Endothelial cell (in vitro differentiated cells): ENCODE measurements at places on chromosomes 5 and 9. TPM values are rescaled to one million over a fixed set of nuclear protein-coding genes. Genes with fewer than 3 reads are reported as not detected.
A peak's percentile ranks its signal among the peaks of the same experiment; 100 is the strongest.

CBY3 gene
- not detected for total RNA-seq

BRIX1 gene
- 21.2 TPM for total RNA-seq

GFI1B gene
- total RNA-seq: not detected

FST gene
- total RNA-seq: 3.3 TPM

FRMD3 gene
- total RNA-seq: 0.59 TPM

GRCh38 chr5:124285071-124285470, 461.4 kb downstream of the ZNF608 start:
- H3K27me3 ChIP-seq: peaks cover 2% of the 10 kb centered on the region
- H3K4me3 ChIP-seq: no peak overlapping the region
- H3K4me1 ChIP-seq: peaks cover 3% of the 10 kb centered on the region
- DNase-seq: no peak
- no peaks in the 10 kb centered on the region for H3K36me3 ChIP-seq

GRCh38 chr9:71859939-71860338, 51.1 kb downstream of the ABHD17B start:
- H3K27ac ChIP-seq: no peak overlapping the region
- H3K36me3 ChIP-seq: peaks cover 9% of the 10 kb centered on the region
- no peaks in the 10 kb centered on the region for H3K27me3 ChIP-seq
- no peaks in the 10 kb centered on the region for H3K4me1 ChIP-seq
- H3K4me3 ChIP-seq: no peak overlapping the region
- no peak for DNase-seq

DNA sequence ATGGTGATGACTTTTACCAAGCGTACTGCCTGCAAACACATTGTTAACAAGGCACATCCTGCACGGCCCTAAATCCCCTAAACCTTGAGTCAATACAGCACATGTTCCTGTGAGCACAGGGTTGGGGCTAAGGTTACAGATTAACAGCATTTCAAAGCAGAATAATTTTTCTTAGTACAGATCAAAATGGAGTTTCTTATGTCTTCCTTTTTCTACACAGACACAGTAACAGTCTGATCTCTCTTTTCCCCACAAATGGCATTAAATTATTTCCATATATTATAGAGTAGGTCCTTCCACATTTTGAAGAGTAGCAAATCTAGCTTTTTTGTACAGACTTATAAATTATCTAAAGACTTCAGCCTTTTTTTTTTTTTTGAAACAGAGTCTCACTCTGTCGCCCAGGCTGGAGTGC, 1.6 kb upstream of the TMEM141 start:
- peak overlapping the region; percentile 18 for H3K27ac ChIP-seq
- no peak overlapping the region for H3K4me3 ChIP-seq

- no peak for DNase-seq
- H3K27ac ChIP-seq: no peak overlapping the region
- no peaks in the 10 kb centered on the region for H3K4me1 ChIP-seq
- no peak overlapping the region for H3K4me3 ChIP-seq
Measured at GRCh38 chr5:1037123-1037670, 28.6 kb downstream of the NKD2 start.

GRCh38 chr9:12878351-12878978, 103.6 kb downstream of the LURAP1L start:
- DNase-seq: no peak
- no peak overlapping the region for H3K27ac ChIP-seq
- no peaks in the 10 kb centered on the region for H3K36me3 ChIP-seq
- H3K4me3 ChIP-seq: no peak overlapping the region

DNA sequence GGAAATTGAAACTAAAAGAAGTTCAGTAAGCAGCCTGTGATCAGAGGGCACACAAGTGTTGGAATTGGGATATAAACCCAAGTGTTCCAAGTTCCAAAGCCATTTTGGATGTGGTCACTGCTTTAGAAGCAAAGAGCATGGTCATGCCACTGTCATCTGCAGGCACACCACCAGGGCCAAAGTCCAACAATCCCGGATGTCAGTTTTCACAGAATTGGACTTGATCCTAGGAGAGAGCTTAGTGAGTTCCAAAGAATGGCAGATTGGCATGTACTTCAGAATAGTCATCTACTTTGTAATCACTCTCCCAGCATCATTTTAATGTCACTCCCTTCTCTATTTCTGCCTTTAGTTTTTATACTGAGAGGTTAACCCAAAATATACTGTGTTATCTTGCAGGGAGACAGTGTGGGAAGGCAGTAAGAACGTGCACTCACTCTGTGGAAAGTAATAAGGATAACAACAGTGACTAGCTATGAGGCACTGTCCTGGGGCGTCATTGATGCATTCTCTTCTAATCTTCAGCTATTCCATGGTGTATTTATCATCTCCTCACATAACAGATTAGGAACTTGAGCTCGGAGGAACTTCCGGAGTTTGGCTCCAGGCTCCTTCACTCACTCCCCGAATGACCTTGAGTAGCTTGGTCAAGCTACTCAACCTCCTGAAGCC, 388.0 kb downstream of the ACTL7B start:
- H3K36me3 ChIP-seq: no peaks in the 10 kb centered on the region
- no peak for DNase-seq
- H3K27ac ChIP-seq: no peak overlapping the region
- H3K4me3 ChIP-seq: no peak overlapping the region
- H3K4me1 ChIP-seq: no peaks in the 10 kb centered on the region
- no peaks in the 10 kb centered on the region for H3K27me3 ChIP-seq

DNA sequence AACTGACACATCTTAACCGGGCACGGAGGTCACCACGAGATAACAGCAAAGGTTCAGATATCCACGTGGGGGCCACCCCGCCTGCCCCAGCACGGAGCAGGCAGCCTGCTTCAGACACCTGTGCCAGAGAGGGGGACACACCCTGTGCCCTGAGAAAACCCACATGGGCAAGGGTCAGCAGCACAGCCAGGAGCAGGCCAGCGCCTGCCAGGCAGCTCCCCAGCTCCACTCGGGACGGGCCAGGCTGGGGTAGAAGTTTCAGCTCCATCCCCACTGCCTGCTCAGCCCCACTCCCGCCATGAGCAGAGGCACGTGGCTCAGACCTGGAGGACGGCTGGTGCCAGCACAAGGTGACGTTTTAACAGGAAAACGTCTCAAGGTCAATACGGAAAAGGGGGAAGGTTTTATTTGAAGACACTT, 22.2 kb downstream of the SLC12A7 start:
- H3K27ac ChIP-seq: no peak overlapping the region
- H3K4me3 ChIP-seq: no peak overlapping the region
- peaks cover 5% of the 10 kb centered on the region for H3K27me3 ChIP-seq

GRCh38 chr5:1734271-1734907, 65.2 kb downstream of the MRPL36 start:
- H3K36me3 ChIP-seq: peaks cover 5% of the 10 kb centered on the region
- no peak overlapping the region for H3K4me3 ChIP-seq
